AG08396 (cell line): ENCODE measurements at places on chromosomes 5 and 9.

- DNase-seq: no peak
These were observed 85.2 kb upstream of the ZBTB43 start for GRCh38 chr9:126719618-126720031.

DNA sequence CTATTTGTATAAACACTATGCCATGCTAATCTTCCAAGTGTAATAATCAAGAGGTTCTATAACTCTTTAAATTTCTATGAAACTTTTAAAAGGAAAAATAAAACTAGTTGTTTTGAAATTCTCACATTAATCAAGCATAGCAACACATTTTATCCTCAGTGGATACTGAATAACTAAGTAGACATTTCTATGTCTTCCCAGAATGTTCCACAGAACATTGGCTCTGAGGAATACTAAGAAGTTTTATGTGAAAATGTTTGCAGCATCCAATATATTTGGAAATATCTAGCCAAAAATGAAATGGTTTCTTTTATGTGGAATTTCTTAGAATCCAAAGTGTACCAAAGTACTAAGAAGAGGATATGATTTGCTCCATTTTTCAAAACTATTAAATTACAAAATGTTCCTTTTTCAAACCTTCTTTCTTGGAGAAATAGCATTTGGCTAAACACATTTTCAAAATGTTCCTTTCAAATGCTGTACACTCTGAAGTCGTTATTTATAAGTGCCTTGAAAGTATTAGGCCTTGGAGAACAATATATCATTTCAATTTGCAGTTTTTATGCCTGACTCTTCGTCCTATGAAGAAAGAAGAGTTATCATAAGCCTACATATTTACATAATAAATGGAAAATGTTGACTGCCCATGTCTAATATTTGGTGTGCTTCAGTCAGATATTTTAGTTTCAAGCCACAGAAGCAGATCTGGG is 175.6 kb upstream of the COX7C start:
- no peak for DNase-seq

GRCh38 chr5:178160176-178160575 is 6.5 kb upstream of the NHP2 start:
- DNase-seq: no peak

GRCh38 chr9:93653760-93654159 is 77.4 kb downstream of the PHF2 start:
- no peak for DNase-seq

DNA sequence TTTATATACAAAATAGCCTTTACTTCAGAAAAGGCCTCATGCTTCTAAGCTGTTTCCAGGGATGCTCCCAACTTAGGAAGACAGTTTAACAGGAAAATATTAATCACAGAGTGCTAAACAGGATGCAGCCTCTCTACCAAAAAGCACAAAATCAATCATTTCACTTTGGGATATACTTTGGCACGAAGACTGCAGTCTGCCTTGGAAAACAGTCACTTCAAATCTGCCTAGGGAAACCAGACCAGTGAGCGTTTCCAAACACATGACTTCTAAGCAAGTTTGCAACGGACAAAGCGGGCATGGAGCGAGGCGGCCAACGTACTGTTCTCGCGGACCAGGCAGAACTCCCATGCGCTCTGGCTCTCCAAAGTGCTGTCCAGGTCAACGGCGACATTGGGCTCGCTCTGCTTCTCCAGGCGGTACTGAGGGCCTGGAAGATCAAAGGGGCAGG is 201.0 kb downstream of the MAPKAP1 start:
- no peak for DNase-seq

DNA sequence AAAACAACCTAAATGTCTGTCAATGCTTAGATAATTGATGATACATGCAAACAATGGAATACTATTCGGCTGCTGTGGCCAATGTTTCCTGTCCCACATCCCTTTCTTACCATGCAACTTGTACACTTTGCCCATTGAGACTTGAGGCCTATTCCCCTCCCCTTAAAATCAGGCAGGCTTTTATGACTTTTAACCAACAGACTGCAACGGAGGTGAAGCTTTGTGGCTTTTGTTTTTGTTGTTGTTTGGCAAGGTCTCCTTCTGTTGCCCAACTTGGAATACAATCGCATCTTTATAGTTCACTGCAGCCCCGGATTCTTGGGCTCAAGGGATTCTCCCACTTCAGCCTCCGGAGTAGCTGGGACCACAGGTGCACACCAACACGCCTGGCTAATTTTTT is 5.8 kb upstream of the SLC26A2 start:
- no peak for DNase-seq

GRCh38 chr5:42064821-42065220 is 139.7 kb downstream of the FBXO4 start:
- DNase-seq: no peak
